ENCODE measurements at places on chromosomes 12 and 14.

- DNase-seq: no peak
Measured at GRCh38 chr12:107992870-107993451, 136.1 kb upstream of the WSCD2 start.

GRCh38 chr12:92541731-92542130 lies 161.1 kb upstream of the PLEKHG7 start:
- DNase-seq: no peak

DNA sequence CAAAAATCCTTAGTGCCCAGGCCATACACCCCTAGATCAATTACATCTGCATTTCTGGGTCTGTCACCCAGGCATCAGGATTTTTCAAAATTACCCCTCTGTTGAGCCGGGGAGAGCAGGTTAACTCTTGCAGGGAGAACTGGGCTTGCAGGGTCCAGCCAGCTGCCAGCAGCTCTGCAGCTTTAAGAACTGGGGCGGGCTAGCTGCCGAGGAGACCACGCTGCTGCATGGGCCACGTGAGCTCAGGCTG lies at the start of gene DGLUCY:
Gene DGLUCY, plus strand, starts transcription at position 245 of the 250 bp plus-strand sequence. CDS start 46,222 bp downstream, outside the sequence.
- peak; percentile 84 for DNase-seq

DNA sequence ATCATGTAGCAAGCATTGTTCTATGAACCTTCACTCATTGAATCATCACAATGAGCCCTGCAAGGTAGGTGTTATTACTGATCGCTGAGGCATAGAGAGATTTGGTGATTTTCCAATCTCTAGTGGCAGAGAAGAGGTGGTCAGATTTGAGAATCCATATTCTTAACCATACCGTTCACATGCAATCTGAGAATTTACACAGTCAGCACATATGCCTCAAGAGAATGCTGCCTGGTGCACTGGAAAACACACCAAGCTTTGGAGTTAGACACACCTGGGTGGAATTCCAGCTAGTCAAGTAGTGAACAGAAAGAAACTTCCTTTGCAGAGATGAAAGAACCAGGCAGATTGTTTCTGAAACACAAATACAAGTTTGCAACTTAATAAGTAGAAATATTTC lies 94.1 kb downstream of the LGR5 start:
- no peak for DNase-seq

DNA sequence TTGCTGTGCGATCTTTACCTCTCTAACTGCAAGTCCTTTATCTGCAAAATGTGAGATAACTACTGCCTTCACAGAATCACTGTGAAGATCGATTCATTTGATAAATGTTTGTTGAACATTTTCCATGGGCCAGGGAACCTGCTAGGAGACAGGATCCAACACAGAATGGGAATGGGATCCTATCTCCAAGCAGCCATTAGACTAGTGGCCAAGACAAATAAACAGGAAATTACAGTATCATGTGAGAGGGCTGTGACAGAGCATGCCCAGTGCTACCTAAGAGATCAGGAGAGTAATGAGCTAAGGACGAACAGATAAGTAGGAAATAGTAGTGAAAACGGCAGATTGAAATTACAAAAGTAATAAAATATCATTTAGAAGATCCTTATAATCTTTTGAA lies 105.7 kb downstream of the GRIN2B start:
- DNase-seq: no peak

GRCh38 chr14:83478741-83479140 lies 1945.1 kb upstream of the SEL1L start:
- no peak for DNase-seq

DNA sequence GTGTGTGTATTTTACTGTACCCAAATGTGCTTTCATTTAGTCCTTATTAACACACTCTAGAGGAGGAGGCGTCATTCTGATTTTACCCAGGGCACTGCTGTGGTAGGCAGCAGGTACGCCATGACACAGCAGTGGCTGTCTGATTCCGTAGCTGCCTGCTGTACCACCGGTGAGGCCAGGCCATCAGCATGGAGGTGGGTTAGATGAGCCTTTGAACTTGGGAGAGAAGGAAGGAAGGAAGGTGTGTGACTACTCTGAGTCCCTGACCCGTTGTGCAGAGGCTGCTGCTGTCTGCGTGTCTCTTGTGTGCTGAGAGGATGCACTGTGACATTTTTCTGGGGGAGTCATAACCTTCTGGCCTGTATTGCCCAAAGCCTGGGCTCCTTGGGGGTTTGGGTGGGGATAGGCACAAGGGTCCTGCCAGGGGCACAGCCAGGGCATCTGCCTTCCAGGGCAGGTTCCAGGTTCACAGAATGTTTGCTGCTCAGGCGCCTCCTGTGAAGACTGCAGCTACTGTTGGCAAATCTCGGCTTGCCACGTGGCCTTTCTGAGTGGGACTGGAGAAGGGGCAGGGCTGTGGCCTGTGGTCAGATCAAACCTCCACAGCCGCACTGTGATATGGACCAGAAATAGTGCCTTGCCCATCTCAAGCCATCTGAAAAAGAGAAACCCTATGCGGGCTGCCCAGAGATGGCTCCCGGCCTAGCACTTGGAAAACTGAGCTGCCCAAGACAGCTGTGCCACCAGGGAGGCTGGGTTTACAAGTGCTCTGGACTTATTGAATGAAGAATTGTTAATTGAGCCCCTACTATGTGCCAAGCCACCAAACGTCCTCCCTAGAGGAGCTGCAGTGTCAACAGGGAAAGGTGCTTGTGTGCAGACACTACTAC lies 47.1 kb downstream of the MLXIP start:
- peak; percentile 61 for DNase-seq

DNA sequence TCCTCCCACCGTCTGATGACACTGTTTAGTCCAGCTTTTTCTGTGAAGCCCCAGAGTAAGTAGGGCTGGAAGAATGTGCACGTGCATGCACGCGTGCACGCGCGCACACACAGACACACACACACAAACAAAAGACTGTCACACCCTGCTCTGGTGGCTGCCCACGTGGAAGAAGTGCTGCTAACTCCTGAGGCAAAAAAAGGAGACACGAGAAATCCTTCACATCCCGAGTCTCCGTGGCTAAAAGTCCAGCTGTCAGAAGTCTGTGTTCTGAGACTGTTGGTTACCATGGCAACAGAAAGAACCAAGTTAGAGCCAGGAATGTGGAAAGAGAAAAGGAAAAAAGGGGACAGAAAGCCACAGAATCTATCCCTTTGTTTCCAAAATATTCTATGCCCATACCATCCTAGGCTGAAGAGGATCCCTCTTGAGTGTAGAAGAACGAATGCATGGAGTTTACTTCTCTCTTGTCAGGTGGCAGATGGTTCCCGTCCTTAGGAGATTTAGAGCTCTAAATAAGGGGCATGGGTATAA lies 1.6 kb upstream of the C12orf71 start:
- DNase-seq: no peak

DNA sequence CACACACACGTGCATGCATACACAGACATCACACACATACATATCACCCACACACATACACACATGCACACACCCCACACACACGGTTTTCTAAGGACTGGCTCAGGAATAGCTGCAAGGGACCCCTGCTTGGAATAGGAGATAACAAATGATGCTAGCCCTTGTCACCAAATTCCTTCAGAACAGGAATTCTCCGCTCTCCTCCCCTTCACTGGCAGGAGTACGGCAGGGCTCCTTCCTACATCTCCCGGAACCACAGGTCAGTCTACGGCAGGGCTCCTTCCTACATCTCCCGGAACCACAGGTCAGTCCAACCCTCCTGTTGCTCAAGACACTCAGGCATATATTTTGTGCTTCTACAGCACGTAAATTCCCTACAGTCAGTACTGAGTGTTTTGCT lies 23.9 kb downstream of the PHLDA1 start:
- DNase-seq: no peak

DNA sequence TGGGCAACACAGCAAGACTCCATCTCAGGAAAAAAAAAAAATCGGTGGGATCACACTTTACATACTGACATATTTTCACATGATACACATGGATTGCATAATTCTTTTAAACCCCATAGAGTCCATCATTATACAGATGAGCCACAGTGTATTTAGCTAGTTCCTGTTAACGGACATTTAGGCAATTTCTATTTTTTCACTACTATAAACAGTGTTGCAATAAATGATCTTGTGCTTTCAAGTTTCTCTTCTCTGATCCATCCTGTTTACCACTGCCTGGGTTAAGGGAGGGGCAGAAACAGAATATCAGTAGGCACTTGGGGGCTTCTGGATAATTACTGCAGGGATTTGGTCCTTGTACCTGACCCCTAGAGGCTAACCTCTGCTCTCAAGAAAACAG lies 43.4 kb upstream of the SPTLC2 start:
- DNase-seq: no peak

GRCh38 chr12:62912644-62913043 lies 22.3 kb downstream of the PPM1H start:
- no peak for DNase-seq

DNA sequence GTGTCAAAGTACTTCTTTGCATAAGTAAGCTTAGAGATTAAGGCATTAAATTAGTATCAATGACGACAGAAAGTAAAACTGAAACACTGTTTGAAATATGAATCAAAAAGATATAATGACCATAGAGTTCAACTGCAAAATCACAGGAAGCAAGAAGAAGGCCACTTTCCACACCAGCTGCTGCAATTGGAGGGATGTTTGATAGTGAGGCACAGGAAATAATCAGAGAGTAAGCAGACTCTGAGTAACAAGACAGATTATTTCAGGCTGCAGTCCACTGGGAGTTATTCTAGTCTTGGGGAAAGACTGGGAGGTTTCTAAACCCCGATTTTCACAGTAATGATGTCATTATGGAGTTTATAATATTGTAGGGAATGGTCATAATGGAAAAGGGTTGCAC lies 12.9 kb downstream of the MDGA2 start:
- no peak for DNase-seq

GRCh38 chr14:24439257-24439656 lies 3.3 kb downstream of the SDR39U1 start:
- DNase-seq: no peak

DNA sequence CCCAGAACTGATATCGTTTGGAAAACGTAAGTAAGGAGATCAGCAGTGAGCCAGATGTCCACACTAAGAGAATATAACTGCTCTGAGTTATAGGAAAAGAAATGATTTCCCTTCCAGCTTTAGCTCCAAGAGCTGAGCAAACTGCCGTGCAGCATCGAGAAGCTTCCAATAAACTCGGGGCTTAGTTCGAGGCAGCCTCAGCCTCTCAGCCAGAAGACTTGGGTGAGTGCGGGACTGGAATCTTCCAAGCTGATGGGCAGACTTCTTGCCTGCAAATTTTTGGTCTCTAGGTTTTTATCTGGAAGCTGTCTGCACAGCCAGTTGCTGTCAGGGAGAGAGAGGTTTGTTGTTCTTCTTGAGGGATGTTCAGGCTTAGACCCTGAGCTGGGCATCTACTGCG lies 196.1 kb downstream of the PHETA1 start:
- DNase-seq: no peak

- DNase-seq: no peak
Measured at GRCh38 chr14:55979096-55979495, 139.1 kb upstream of the PELI2 start.

GRCh38 chr12:65962921-65963861 lies 138.9 kb downstream of the HMGA2 start:
- no peak for DNase-seq

GRCh38 chr14:86087377-86087776 lies 557.4 kb downstream of the FLRT2 start:
- DNase-seq: no peak

DNA sequence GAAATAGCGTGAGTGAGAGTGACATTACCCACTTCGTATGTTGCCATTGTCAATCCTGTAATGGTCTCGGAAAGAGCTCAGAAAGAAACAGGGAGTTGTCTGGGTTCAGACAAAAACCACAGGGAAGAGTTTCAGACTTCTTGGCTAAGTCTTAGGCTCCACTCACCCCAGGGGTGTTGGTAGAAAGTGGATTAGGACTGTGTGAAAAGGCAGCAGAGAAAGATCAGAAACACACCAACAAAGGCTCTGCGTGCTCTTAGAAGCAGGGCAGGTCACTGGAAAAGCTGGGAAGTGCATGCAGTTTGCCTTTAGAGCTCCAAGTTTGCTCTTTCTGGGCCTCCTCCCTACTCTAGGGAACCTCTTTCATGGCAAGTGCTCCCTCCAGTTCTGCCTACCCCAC lies 106.1 kb upstream of the PLXNC1 start:
- DNase-seq: no peak

- DNase-seq: no peak
Measured at GRCh38 chr14:33068040-33068439, 129.4 kb downstream of the NPAS3 start.

- no peak for DNase-seq
Measured at GRCh38 chr12:66823857-66824570, 145.1 kb upstream of the GRIP1 start.

GRCh38 chr12:102806110-102806509 lies 110.9 kb downstream of the PAH start:
- DNase-seq: peak; percentile 43

DNA sequence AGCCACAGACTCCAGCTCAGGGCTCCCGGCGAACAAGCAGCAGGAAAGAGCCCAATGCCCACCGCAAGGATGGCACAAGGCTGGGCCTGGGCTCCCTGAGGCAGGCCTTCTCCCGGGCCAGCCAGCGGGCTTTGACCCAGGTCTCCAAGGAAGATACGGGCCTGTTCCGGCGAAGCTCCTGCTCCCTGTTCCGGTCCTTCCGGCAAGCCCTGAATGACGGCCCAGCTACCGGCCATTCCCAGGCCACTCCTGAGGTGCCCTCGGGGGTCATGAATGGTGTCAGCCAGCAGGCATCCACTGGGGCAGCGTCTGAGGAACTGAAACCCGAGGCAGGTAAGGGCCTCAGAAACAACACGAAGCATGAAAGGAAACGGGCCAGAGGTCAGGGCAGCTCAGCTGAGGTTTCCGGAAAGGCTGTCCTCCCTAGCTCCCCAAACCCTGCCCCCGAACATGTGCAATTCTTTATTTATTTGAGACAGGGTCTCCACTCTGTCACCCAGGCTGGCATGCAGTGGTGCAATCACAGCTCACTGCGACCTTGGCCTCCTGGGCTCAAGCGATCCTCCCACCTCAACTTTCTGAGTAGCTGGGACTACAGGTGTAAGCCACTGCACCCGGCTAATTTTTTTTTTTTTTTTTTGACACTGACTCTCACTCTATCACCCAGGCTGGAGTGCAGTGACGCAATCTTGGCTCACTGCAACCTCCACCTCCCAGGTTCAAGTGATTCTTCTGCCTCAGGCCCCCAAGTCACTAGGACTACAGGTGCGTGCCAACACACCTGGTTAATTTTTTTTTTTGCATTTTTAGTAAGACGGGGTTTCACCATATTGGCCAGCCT lies 6.0 kb downstream of the EXOC3L4 start:
- DNase-seq: no peak

DNA sequence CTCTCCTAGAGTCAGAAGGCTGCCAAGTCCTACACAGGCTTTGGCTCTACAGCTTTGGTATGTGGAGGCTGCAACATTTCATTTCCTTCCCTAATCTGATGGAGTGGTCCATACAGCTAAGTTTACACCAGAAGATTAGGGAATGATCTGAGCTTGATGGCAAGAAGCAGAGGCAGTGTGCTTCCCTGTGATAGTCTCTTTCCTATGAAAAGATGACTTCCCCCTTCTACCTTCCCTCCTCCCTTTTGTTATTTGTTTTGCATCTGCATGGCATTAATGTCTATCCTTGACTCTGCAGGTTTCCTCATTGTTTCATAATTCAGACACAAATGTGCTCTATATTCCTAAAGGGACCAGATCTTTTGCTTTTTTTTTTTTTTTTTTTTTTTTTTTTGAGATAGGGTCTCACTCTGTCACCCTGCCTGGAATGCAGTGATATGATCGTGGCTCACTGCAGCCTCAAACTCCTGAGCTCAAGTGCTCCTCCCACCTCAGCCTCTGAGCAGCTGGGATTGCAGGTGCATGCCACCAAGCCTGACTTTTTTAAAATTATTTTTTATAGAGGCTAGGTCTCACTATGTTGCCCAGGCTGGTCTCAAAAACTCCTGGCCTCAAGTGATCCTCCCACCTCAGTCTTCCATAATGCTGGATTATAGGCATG lies 76.3 kb downstream of the GRIP1 start:
- no peak for DNase-seq
